Stimulated activated CD4-positive, alpha-beta T cell treated with anti-CD3 and anti-CD28 coated beads, Interleukin-12 subunit alpha, Interleukin-12 subunit beta, amount 100 ng/mL, for 24 hours (primary cell): ENCODE measurements at places on chromosomes 6 and 20.

DNA sequence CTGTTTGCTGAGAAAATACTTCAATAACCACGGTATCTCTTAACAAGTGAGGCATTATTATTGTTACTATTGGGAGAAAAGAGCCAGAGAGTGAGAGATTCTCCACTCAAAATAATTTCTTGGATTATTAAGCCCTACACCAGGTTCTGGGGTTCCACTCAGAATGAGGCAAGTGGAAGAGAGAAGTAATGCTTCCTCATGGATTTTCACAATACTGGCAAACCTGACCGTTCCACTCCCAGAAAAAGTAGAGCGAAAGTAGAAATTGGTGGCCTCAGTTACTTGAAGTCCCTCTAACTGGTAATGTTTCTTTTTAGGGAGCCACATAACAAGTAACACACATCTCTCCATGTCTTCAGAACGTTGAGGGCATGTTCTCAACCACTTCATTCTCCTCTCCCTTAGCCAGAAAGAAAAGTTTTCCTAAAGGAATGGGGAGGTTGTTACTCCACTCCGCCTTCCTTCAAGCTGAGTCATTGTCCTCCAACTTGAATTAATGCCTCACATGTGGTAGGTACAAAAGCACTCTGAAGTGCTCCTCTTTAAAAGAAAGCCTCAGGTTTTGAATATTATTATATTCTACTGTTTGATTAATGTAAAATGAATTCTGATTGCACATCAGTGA, 1.9 kb downstream of the BAG2 start:
- DNase-seq, result no peak

DNA sequence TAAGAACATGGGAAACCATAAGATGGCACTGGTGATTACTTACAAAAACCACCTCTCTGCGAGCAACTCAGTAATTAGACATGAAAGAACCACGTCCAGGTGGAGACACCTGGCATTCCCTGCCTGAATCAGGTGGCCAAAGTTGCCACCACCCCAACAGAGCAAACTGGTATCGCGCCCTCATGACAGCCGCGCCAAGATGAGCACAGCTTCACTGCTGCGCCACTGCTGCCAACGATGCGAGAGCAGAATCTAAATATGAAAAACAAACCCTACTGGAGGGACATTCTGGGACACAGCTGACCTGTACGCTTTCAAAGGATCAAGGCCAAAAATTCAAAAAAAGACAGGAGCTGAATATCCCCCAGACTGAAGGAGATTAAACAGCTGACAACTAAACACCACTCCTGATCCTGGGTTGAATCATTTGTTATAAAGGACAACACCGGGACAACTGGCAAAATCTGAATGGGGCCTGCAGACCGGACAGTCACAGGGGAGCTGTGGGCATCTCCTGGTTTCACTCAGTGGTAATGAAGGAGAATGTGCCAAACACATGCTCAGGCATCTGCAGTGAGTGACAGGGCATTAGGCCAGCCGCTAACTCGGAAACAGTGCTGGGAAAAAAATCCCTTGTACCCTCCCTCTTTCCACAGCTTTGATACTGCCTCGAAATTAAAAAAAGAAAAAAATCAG, 17.4 kb downstream of the CST7 start:
- no peak for DNase-seq

GRCh38 chr6:43922426-43923375, 152.7 kb downstream of the VEGFA start:
- no peak for DNase-seq

- DNase-seq, result no peak
Observed at GRCh38 chr6:107536180-107536961, 46.5 kb downstream of the SOBP start.

GRCh38 chr6:96022225-96022624, 6.5 kb downstream of the FUT9 start:
- DNase-seq, result no peak

DNA sequence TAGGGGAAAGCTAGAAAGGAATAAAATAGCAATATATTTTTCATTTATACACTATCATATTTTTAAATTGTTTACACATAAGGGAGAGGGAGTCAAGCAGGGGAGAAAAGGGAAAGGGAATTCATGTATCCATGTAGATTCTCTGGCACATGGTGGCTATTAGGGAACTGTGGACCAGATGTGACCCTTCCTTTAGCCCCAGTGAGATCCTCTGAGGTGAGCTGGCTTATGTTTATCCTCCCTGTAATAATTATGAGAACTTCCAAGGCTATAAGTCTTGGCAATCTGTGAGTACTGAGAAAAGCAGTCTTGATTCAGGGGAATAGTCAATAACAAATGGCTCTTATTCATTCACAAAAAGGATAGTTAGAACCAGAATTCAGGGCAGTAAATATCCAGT, 42.6 kb downstream of the TSBP1 start:
- no peak for DNase-seq

GRCh38 chr6:132954936-132955335, 140.6 kb downstream of the RPS12 start:
- no peak for DNase-seq

- DNase-seq, result no peak
Observed at GRCh38 chr6:14824484-14825275, 421.2 kb upstream of the JARID2 start.

GRCh38 chr20:50281831-50282591, 91.4 kb downstream of the CEBPB start:
- no peak for DNase-seq

DNA sequence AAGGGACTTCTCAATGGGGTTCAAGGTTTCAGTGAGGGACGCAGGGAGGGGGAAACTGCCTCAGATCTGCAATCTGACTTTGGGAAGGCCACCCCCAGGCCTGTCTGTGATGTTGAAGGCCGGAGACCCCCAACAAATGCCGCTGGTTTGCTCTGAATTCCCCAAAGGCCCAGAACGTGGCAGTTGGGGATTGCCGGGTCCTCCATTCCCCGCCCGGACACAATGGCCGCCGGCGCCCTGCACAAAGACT, 326 bp upstream of the BCL2L1 start:
- no peak for DNase-seq

DNA sequence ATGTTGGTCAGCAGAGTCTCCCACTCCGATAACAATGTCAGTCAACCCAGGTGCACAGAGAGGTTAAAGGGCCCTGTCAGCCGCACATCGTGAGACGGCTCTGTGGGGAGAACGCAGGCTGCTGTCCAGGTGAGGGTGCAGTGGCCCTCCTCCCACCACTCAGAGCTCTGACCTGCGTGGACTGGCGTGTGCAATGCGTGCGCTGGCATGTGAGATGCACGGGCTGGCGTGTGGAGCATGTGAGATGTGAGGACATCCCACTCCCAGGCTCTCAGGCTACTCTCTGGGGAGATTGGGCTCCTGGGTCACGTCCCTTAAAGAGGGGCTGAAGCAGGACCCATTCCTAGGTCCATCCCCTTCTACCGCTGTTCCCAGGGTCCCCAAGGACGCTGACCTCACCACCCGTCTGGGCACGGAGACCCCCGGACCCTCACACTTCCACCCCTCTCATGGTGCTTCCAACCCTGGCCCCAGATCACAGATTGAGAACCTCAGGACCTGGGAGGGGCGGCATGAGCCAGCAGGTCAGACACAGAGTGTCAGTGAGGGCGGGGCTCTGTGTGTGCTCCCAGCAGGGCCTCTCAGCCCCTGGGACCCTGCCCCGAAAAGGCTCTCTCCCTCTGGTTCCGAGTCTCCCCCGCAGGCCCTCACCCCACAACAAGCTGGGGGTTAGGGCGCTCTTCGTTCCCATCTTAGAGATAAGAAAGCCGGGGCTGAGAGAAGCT, 8.6 kb upstream of the FRMD1 start:
- DNase-seq, result no peak

DNA sequence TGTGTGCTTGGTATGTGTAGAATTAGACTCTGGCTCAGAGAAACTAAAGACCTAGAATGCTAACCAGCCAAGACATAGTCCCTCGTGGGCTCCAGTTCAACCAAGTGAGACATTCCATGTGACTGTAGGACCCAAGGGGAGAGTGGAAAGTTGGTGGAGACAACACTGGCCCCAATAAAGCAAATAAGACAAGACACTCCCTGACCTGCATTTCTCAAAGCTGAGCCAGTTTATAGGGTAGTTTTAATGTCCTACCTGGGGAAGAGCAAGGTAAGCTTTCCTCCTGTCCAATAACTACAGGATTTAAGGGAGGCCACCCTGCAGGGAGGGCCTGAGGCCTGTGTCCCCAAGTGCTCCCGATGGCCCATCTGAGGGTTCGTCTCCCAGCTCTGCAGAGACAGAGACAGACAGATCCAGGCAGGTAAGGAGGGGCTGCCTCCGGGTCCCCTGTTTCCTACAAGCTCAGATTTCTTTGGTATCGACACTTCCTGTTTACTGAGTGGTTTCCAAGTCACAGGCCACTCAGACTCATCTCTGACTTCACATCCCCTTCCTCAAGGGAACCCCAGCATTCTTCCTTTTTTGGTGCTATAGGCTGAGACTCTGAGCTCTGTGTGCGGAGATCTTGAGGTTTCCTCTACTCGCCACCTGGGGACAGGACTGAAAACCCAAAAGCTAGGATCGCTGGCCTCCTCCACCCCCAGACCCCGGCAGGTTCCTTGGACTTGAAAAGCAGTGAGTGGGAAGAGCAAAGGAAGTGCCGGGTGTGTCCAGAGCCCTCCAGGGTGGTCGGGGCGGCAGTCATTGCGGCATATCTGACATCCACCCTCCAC, 92.4 kb downstream of the PRND start:
- no peak for DNase-seq

GRCh38 chr20:24049081-24049480, 60.5 kb upstream of the GGTLC1 start:
- no peak for DNase-seq

GRCh38 chr20:50877232-50877743, 53.9 kb downstream of the ADNP start:
- DNase-seq, result no peak

DNA sequence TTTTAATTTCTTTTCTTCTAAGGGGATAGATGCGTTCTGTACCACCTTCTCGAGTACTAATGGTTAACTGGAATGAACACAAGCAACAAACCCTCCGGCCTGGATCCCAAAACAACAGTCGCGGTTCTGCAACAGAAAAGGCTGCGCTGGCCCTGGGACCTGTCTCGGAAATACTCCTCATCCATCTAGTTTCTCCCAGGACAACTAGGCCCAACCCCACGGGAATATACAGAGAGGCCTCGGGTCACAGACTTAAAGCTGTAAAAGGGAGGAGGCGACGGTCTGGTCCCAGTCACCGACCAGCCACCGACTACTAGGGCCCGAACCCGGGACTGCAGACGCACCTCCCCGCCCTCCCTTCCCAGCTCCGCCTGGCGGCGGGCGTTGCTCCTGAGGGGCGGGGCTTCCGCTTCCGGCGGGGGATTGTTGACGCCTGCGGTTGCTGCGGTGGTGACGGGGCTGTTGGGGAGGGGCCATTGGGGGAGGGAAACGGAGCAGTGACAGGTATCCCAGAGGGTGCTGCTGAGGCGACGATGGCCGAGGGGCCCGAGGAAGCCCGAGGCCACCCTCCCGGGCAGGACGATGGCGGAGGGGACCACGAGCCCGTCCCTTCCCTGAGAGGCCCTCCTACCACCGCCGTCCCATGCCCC, at the start of gene FAM8A1:
Gene FAM8A1, plus strand, starts transcription at position 426 of the 650 bp plus-strand sequence. Its CDS starts 108 bp downstream, at position 534.
- peak; percentile 94 for DNase-seq

- DNase-seq, result no peak
Observed at GRCh38 chr20:52438326-52438963, 246.9 kb upstream of the ZFP64 start.

GRCh38 chr6:56072856-56073255, 174.5 kb downstream of the COL21A1 start:
- no peak for DNase-seq

DNA sequence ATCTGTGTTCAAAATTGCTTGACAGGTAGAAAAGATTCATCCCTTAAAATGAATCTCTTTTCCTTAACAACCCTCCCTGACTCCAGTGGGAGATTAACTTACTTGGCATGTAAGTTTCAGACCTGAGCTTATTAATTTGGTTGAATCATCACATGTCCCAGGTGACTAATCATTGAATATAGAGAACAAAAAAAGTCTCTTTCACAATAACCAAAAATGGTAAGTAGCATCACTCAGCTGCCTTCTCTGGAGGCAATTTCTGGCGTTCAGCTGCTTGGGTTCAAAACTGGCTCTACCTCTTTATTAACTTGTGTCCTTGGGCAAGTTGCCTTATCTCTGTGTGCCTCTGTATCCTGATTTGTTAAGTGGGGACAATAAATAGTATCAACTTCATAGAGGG, 2.9 kb downstream of the C6orf141 start:
- no peak for DNase-seq

GRCh38 chr6:89187504-89187903, 29.7 kb downstream of the GABRR1 start:
- DNase-seq, result no peak

DNA sequence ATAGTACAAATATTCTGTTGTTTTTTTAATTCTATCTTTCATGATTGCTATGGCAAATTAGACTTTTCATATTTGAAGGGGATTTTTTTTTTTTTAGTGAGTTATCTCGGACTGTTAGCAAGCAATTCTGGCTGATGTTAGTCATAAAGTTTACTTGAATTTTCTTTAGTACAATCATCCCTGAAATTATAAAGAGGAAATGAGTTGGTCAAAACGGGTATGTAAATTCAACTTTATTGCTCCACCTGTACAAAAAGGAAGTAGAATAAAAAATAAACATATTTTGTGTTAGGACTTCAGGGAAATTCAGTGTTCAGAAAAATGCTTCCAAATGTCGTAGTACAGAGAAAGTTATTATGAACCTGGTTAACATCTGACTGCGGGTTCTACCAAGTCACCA, 40.3 kb downstream of the PPP1R14C start:
- no peak for DNase-seq

GRCh38 chr6:101263596-101263995, 129.9 kb upstream of the GRIK2 start:
- no peak for DNase-seq

DNA sequence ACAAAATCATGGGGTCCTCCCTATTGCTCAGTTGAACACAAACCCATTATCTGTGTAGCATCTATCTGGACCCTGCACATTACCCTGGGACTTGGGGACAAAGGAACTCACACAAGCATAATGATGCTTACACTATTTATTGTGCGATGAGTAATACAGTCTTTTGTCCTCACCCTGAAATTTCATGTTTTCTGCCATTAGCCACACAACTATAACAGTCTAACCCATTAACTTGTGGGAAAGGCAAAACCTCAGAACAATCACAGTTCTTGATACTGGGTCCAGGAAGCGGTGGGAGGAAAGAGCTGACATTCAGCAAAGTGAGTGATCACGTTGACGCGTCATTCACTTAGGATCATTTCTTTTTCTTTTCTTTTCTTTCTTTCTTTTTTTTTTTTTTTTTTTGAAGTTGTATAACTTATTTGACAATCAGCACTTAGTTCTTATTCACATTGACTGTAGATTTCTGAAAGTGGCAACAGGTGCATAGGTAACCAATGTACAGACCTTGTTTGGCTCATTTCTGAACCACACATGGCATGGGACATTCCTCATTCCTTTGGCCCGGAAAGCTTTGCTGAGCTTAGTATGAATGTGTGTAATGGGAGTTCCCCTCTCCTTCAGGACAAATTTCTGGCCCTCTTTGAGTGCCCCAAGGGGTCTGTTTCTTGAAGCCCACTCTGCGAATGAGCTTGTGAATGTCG, 94.8 kb upstream of the CNKSR3 start:
- DNase-seq, result no peak
